Suprapubic skin (tissue), 4 donors: ENCODE measurements at places on chromosomes 6 and 20. TPM values are rescaled to one million over a fixed set of nuclear protein-coding genes. Genes with fewer than 3 reads are reported as not detected.

- no peak for DNase-seq
Observed at GRCh38 chr6:42766163-42766670, 15.6 kb upstream of the BICRAL start.

GRCh38 chr6:4612636-4613171, 163.5 kb upstream of the CDYL start:
- no peak for DNase-seq

- DNase-seq = no peak
Observed at GRCh38 chr6:8888468-8888867, 453.1 kb upstream of the SLC35B3 start.

- no peak for DNase-seq
Observed at GRCh38 chr20:40359131-40359912, 329.7 kb downstream of the MAFB start.

- DNase-seq = no peak
Observed at GRCh38 chr6:144064402-144065212, 30.8 kb downstream of the SF3B5 start.

- no peak for DNase-seq
Observed at GRCh38 chr6:42512579-42512978, 51.2 kb upstream of the UBR2 start.

- no peak for DNase-seq
Observed at GRCh38 chr6:168182908-168183612, 104.0 kb upstream of the FRMD1 start.

GRCh38 chr6:105894556-105894955, 191.6 kb upstream of the PRDM1 start:
- no peak for DNase-seq

GRCh38 chr20:23164176-23164601, 78.1 kb upstream of the CD93 start:
- no peak for DNase-seq

- no peak for DNase-seq
Observed at GRCh38 chr6:19860235-19860877, 23.2 kb downstream of the ID4 start.

- DNase-seq = no peak
Observed at GRCh38 chr6:160253714-160254113, 4.9 kb downstream of the SLC22A2 start.

- DNase-seq = no peak
Observed at GRCh38 chr6:155517294-155517693, 61.7 kb upstream of the NOX3 start.

DNA sequence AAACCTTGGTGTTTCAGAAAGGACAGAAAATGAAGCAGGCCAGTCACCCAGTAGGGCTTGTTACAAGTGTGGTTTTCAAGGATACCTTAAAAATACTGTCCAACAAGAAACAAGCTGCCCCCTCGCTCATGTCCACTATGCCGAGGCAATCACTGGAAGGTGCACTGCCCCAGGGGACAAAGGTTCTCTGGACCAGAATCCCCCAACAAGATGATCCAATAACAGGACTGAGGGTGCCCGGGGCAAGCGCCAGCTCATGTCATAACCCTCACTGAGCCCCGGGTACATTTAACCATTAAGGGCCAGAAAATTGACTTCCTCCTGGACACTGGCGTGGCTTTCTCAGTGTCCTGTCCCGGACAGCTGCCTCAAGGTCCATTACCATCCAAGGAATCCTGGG, 6.6 kb upstream of the NT5DC1 start:
- DNase-seq = no peak

GRCh38 chr20:37526238-37526838, 1.3 kb downstream of the BLCAP start:
- no peak for DNase-seq

DNA sequence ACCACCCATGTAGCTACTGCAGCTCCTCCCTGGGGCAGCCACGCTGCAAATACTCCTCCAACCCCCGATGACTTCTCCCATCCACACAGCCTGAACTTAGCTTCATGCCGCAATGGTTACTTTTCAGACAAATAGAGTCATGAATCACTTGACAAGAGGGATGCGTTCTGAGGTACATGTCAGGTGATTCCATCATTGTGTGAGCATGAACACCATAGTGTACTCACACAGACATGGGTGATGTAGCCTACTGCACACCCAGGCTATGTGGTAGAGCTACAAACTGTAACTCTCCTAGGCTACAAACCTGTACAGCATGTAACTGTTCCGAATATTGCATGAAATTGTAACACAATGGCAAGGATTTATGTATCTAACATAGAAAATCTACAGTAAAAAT, 298.5 kb upstream of the SLC35B3 start:
- no peak for DNase-seq

- DNase-seq = no peak
Observed at GRCh38 chr6:153958860-153959259, 80.2 kb upstream of the OPRM1 start.

DNA sequence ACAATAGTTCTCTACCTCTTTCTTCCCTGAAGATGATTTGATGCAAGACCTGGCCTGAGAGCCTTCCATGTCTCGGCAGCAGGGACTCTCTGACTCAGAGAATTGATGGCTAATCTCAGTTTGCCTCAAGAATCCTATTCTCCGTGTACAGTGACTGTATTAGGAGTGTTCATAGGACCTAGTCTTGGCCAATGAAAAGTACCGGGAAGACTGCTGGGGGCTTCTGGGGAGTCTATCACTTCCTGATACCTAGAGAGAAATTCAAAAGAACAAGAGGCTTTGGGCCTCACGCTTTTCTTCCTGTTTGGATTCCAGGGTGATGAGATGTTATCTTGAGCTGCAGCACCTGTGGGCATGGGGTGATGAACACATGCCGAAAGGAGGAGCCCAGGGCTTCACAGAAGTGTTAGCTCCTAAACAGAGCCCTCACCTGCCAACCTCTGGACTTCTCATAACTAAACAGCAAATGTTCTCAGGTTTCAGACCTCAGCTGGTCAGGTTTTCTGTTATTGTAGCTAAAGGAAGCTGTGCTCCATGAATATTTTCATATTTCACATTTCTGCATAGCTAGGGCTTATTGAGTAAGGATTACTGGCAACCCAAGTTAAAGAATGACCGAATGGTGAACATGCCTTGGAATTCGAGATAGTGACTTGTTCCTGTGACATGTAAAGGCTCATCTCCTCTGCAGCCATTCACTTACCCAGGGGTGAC, 323.1 kb upstream of the AGPAT4 start:
- DNase-seq = no peak

DNA sequence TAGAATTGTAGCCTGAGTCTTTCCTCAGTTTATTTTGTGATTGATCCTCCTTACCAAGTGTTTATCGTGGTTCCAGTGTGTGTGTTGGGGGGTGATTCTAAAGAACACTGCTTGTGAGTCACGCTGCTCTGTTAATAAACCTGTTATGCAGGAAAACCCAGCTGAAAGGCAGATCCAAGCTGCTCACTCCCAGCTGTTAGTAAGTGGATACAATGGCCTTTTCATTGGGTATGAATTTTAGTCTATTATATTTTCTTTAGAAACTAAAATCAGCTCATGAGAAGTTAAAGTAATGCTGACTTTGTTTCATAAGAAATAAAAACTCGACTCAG, 12.2 kb upstream of the DSTN start:
- no peak for DNase-seq

- no peak for DNase-seq
Observed at GRCh38 chr6:109229536-109229935, 134.2 kb downstream of the CEP57L1 start.

GRCh38 chr6:40755046-40755681, 168.0 kb upstream of the LRFN2 start:
- no peak for DNase-seq

- no peak for DNase-seq
Observed at GRCh38 chr6:157471895-157472686, 91.1 kb downstream of the ZDHHC14 start.

- DNase-seq = no peak
Observed at GRCh38 chr20:24608926-24609667, 139.7 kb downstream of the SYNDIG1 start.

DNA sequence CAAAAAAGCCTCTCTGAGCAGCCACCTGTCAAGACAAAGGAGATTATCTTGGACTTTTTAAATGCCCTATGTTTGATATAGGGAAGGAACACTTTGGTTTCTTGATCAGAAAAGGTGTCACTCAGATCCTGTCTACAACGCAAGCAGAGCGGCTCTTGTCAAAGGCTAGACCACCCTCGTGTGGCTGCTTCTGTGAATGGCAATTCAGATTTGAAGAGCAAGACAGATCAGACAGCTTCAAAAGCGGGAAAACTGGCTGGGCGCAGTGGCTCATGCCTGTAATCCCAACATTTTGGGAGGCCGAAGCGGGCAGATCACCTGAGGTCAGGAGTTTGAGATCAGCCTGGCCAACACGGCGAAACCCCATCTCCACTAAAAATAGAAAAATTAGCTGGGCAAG, 10.1 kb upstream of the NXT1 start:
- DNase-seq = no peak

DNA sequence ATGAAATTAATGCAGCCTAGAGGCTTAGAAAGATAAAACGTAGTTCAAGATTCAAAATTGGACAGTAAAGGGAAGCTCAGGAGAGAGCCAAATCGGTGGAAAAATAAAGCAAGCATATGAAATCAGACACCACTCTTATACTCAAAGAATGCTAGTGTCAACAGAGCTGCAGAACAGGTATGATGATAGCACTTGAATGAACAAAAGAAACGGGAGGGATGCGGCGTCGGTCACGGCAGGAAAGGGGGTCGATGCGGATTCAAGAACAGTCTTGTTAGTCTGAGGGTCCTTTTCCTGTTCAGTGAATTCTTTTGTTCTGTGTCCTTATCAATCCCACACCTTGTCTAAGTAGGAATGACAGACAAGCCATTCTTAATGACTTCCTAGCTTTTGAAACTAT, 114.4 kb downstream of the FOXC1 start:
- no peak for DNase-seq

- no peak for DNase-seq
Observed at GRCh38 chr6:136950436-136951126, 28.5 kb downstream of the SLC35D3 start.

DNA sequence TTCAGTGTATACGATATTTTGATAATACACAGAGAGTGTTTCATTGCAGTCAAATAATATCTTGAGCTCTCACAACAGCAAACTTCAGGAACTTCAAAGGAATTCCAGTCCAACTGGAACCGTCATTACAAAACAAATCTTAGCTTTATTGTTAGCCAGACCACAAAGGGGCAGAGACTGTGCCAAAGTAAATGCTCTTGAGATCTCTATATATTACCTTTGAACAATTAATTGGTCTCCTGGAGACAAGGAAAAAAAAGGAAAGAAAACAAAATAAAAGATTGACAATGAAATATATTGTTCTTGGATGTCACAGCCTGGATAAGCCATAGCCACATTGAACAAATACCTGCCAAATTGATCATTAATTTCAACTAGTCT, 70.0 kb downstream of the FOXC1 start:
- DNase-seq = no peak

GRCh38 chr6:20028143-20028542, 184.1 kb downstream of the MBOAT1 start:
- DNase-seq = no peak

Gene SPATS1
- not detected for total RNA-seq

Gene PDE10A
- 1.5 TPM for total RNA-seq

Gene EMILIN3
- 5.0 TPM for total RNA-seq

Gene BTNL2
- total RNA-seq = not detected

Gene C6orf47
- total RNA-seq = 40.8 TPM

Gene PTK7
- total RNA-seq = 69.5 TPM

Gene ZBTB2
- total RNA-seq = 12.4 TPM

Gene TBXT
- total RNA-seq = not detected

Gene WFDC12
- 7.6 TPM for total RNA-seq

Gene OR10C1
- not detected for total RNA-seq

Gene ENPP5
- total RNA-seq = 0.98 TPM

Gene FAM83C
- 65.2 TPM for total RNA-seq

Gene ZC2HC1B
- not detected for total RNA-seq
